ENCODE measurements at places on chromosomes 4 and X. TPM values are rescaled to one million over a fixed set of nuclear protein-coding genes. Genes with fewer than 3 reads are reported as not detected.
A peak's percentile ranks its signal among the peaks of the same experiment; 100 is the strongest.

- DNase-seq, result no peak
Observed at GRCh38 chr4:100742045-100742444, 224.2 kb upstream of the EMCN start.

Gene ADRA2C
- not detected for total RNA-seq

- no peak for DNase-seq
Observed at GRCh38 chr4:187575706-187576105, 419.9 kb upstream of the ZFP42 start.

Gene XAGE1A
- not detected for total RNA-seq

- DNase-seq, result peak; percentile 79
Observed at GRCh38 chrX:111098874-111099273, 2.9 kb downstream of the PAK3 start.

Gene GAGE1
- not detected for total RNA-seq

GRCh38 chr4:142500966-142501365, 345.1 kb downstream of the INPP4B start:
- DNase-seq, result no peak

DNA sequence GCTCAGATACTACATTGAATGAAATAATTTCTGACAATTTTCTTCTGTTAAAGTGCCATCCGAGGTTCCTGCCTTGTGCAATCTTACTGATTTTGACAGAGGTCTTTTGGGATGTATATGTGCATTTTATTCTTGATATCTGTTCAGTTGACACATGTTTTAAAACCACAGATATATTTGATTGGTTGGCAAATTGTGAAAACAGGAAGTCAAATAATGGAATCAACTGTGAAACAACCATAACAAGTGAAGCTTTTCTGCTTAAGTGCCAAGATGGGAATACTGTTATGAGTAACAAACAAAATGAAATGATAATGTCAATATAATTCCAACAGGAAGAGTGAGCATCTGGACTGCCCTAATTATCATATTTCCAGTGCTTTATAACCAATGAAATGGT, 84.9 kb upstream of the TET2 start:
- no peak for DNase-seq

DNA sequence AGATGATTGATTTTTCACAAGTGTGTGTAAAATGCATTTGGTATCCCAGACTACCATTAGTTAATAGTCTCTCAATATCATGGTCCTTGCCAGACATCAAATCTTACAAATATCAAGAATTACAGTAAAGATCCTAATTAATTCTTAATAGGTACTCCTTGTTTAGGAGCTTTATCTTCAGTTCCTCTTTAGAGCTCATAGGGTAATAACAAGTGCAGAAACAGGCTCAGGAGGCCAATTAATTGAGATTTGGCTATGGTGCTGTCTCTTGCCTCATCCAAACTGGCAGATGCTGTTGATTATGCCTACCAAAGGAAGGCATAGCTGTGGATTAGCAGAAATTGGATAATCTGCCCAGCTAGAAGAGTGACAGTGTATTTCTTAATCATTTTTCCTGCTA, 6.9 kb downstream of the MTMR1 start:
- DNase-seq, result no peak

GRCh38 chr4:52718123-52718522, 33.1 kb downstream of the ERVMER34-1 start:
- DNase-seq, result no peak

GRCh38 chr4:188989371-188989770, 850.1 kb downstream of the TRIML1 start:
- DNase-seq, result no peak

Gene SERPINA7
- total RNA-seq, result not detected

DNA sequence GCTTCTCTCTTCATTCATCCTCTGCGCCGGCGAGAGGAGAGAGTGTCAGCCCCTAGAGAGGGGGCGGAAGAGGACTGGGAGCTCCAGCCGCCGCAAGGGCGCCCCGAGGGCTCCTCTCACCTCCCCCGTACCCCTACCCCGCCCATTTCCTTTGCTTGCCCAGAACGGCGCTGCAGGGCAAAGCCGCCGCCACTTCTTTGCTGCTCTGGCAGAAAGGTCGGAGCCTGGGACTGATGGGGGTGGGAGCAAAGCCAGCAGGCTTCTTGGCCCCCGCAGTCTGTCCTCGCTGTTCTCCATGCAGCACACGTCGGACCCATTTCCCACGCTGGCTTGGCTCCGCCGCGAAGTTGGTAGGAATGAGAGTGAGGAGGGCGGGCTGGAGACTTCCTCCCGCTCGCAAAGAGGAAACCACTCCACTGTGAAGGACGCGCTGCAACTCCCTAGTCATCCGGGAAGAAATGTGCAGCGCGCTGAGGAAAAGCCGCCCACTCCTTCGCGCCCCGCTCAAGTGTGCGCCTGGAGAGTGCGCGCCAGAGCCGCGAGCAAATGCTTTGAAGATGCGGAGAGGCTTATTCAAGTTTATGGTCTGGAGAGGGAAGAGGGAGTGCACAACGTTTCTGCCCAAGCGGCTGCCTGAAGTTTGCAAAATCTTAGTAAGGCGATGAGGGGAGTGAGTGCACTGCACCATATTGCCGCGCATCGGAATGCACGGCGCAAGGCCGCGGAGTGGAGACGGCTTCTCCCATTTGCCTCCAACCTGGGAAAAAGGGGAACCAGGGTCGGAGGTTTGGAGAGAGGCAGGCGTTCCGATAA, 2.8 kb upstream of the PCDH7 start:
- DNase-seq, result peak; percentile 56

GRCh38 chr4:142818031-142818430, 28.1 kb downstream of the INPP4B start:
- no peak for DNase-seq

Gene PNMA3
- total RNA-seq, result 0.75 TPM

- DNase-seq, result no peak
Observed at GRCh38 chr4:25896776-25897539, 17.1 kb upstream of the SMIM20 start.

GRCh38 chrX:31604629-31605221, 532.9 kb upstream of the FTHL17 start:
- DNase-seq, result no peak

Gene FAM193A
- total RNA-seq, result 22.1 TPM

Gene FATE1
- not detected for total RNA-seq

DNA sequence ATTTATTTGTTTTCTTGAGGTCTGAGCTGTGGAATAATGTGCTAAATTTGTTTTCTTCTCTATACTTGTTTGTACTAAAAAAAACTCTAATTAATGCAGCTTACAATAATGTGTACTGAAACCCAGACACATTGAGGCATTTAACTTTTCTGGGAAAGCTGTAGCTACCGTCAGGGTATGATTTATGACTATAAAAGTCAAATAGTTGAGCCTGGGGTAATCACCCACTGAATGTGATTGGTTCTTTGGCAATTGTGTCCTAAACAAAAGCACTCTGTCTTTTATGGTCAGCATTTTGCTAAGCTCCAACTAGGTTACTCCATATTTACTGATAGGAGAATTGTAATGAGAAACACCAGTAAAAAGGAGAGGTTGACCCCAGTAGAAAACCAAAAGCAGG, 65.9 kb upstream of the CBLL2 start:
- no peak for DNase-seq

GRCh38 chr4:165873298-165874071, 448 bp downstream of the TLL1 start:
- DNase-seq, result peak; percentile 9

Gene SPANXB1
- not detected for total RNA-seq

- DNase-seq, result no peak
Observed at GRCh38 chrX:11210415-11210801, 82.8 kb upstream of the AMELX start.

Gene MAGEC2
- total RNA-seq, result not detected

DNA sequence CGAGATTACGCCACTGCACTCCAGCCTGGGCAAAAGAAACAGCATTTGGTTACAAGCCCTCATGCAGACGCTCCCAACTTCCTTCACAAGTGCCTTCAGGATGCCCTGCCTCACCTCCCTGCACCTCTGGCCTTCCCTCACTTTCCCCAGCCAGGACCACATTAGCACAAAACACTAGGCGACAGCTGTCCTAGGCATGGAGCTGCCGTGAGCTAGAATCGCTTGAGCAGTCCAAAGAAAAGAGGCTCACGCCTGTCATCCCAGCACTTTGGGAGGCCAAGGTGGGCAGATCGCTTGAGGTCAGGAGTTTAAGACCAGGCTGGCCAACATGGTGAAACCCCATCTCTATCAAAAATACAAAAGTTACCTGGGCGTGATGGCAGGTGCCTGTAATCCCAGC, 15.8 kb downstream of the RNF212 start:
- no peak for DNase-seq

Gene PROM1
- total RNA-seq, result 0.16 TPM

DNA sequence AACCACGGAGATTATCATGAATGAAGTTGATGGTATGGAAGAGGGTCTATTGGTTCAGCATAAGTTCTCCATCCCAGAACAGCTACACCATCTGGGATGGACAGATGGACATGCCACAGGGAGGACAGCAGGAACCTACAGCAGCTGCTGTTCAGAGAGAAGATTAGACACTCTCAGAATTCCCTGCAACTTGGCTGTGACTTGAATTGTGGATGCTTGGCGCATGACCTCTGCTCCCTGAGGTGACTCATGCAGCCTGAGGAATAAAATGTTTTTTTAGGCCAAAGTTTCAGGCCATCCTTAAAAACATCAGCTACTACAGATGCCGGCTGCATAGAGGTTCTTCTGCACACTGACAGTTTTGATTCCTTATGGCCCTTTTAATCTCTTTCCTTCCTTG, 97.3 kb downstream of the RS1 start:
- DNase-seq, result no peak

GRCh38 chr4:71272976-71273375, 65.8 kb upstream of the SLC4A4 start:
- no peak for DNase-seq

DNA sequence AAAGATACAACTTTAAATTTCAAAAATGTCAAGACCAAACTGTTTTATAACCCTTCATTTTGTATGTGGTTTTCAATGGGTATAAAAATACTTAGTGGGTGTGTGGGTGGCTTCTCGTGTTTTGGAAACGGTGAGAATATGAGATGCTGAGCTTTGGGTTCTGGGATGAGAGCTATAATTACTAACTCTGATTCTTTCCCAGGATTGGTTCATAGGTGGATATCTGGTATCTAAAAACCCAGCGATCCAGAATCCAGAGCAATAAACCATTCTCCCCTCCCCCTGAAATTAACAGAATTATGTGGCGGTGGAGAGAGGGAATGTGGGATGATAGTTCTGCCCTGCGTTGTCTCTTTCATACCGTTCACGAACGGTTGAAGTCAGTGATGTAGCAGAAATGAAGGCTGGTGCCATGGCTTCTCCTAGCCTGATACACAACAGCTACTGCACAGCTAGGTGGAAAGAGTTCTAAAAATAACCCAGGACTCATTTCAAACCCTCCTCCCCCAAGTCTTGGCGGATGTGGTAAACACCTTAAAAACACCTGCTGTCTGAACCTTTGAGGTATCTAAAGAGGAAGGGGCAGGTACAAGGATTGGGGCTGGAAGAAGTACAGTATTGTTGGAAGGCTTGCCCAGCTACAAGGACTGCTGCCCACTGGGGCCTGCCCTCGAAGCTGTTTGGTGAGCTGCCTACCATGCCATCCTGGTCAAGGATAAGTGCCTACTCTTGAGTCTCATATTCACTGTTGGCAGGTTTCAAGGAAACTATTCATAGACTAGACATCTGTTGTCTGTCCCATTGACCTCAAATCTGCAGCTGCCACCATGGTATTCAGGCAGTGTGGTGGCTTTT, 44.5 kb downstream of the SEPTIN11 start:
- peak; percentile 70 for DNase-seq

- no peak for DNase-seq
Observed at GRCh38 chr4:15489551-15489950, 19.9 kb downstream of the CC2D2A start.

Gene CACNA1F
- total RNA-seq, result 0.65 TPM

GRCh38 chr4:94370533-94371254, 28.1 kb upstream of the HPGDS start:
- DNase-seq, result no peak

GRCh38 chr4:76968937-76969336, 19.4 kb downstream of the SEPTIN11 start:
- no peak for DNase-seq

- DNase-seq, result no peak
Observed at GRCh38 chr4:38526412-38526811, 137.6 kb upstream of the KLF3 start.

GRCh38 chr4:106986486-106986885, 49.6 kb downstream of the DKK2 start:
- DNase-seq, result no peak

Gene NLGN3
- total RNA-seq, result 0.77 TPM

DNA sequence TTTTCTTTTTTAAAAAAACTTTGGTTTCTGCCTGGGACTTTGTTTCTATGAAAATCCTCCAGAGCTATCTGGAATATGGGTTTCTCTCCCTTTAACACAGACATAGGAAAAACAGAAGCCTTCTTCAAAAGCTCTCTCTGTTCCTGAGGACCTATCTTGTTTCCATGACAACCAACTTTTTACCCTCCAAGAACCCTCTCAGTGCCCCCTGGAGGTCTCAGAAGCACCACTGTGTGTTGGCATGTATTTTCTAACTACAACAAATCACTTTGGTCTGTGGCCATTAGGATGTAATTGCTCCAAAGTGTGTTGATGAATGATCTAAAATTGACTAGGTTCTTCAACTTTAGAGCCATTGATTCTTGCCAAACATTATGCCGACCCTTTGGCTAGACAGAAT, 1331.6 kb downstream of the ADGRL3 start:
- no peak for DNase-seq

- no peak for DNase-seq
Observed at GRCh38 chr4:112923516-112923915, 125.9 kb upstream of the ANK2 start.

Gene SLITRK4
- not detected for total RNA-seq

DNA sequence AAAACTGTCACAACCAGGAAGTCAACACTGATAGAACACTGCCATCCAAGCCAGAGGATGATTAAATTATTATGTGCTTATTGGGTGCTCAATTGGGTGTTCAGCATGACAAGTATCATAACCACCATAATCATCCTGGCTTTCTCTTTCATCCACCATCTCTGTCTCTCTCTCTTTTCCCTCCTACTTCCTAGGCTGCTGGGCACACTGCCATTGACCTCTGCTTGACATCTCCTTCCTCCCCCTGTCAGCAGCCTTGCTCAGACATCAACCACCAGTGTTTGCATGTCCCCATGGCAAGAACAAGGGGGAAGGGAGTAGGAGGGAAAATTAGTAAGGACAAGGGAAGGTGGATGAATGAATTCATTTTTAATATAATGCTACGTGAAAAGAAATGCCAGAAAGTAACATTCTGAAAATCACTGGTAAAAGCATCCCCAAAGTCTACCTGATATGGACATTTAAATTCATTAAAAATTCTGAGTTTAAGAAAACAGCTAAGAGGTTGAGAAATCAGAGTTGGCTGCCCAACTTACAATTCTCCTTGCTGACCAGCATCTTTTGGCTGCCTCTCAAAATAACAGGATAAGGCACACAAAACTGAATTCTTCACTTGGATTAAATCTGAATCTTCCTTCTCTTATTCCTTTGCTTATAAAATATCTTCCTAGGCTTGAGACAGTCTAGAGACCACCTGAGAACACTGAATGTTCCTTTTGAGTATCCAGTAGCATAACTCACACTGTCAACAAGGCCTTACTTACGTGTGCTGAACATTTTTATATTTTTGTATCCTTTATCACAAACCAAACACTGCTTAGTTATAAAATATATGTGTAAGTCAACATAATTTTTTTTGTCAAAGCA, 48.5 kb downstream of the SNCA start:
- no peak for DNase-seq

Measured in activated CD4-positive, alpha-beta T cell treated with anti-CD3 and anti-CD28 coated beads for 36 hours (primary cell).